ENCODE measurements at places on chromosomes 3 and 15. TPM values are rescaled to one million over a fixed set of nuclear protein-coding genes. Genes with fewer than 3 reads are reported as not detected.
A peak's percentile ranks its signal among the peaks of the same experiment; 100 is the strongest.

- peak; percentile 55 for DNase-seq
Observed at GRCh38 chr15:27541581-27541980, 557.5 kb downstream of the OCA2 start.

DNA sequence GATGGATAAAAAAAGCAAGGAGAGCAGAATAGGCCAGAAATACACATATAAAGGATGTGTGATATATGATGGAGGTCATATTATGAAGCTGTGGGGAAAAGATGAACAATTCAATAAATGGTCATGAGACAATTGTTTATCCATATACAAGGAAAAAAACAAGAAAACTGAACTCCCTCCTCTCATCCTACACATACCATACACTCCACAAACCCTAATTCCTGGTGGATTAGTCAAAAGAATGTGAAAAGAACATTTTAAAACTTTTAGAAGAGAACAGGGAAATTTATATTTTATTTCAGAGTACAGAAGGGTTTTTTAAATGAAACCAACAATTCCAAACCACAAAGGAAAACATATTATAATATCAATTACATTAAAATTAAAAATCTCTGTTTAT lies 34.5 kb upstream of the NR2E3 start:
- no peak for DNase-seq

DNA sequence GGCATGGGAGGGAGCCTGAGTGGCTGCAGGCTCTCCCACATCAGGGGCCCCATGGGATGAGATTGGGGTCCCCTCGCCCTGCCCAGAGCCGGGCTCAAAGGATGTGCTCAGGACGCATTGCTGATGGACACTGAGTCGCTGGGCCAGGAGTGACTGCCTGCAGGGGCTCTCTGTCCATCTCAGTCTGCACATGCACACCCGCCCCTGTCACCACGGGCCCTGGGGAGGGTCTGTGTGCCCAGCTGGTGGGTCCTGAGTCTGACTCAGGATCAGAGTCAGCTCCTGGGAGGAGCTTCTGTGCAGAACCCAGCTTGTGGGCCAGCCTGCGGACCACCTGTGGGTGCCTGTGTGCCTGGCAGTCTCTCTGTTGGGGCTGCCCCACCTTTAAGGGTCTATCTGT lies 18.1 kb downstream of the STAB1 start:
- no peak for DNase-seq

GRCh38 chr3:127106456-127106855 lies 86.5 kb upstream of the PRR23E start:
- no peak for DNase-seq

DNA sequence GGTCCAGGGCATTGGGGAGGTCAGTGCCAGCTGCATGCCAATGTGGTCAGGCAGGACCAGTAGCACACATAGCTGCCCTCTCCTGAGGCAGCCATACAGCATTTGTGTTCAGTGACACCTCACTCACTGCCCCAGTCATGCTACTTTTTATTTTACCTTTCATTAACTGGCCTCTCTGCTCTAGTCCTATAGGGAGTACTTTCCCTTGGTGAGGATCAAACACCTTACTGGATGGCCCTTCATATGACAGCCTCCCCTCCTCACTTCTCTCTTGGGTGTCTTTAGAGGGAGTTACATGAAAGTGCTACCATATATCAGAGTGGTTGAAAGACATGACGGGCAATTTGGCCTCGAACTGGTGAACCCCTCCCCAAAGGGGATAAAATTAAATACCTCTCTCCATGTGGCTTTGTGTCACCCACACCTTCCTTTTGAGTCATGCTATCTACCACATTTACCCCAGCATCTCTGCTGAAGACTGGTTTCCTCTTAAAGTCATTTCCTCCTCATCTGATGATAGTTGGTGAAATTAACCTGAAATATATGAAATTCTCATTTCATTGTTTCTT lies 17.6 kb downstream of the RLBP1 start:
- no peak for DNase-seq

GRCh38 chr15:74314795-74315438 lies 52.5 kb downstream of the CYP11A1 start:
- no peak for DNase-seq

DNA sequence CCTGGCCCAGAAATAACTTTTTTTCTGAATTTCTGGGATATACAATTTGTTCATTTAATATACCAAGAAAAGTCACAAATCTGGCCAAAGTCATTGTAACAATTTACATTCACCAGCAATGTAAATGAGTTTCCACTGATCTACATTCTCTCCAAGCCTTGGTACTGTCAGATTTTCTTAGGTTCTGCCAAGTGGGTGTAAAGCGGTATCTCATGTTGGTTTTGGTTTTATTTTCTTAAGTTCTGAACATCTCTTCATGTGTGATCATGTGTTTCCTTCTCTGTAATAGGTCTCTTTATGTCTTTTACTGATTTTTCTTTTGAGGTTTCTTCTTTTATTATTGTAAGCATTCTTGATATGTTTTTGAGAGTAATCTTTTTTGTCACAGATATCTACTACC lies 235.6 kb upstream of the COL8A1 start:
- no peak for DNase-seq

DNA sequence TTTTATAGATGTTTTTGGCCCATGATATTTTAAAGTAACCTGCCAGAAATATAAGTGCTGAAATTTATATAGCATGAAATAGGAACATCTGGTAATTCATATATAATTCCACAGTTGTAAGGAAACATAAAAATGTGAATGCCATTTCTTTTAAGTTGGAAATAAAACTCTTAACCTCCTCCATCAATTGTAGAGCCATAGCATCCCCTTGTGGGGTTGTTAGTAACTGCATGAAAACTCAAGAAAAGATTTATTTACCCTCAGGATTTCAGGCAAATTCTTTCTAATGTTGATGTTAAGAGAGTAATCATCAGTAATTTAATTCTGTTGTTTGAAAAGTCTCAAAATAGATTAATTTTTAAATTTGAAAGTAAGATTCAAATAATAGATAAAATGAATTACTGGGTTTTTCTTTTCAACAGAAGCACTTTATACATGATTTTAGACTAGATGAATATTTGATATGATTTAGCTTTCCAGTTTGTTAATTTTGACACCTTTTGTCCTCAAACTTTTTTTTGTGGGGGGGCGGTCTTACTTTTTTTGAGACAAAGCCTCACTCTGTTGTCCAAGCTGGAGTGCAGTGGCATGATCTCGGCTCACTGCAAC lies 74.7 kb downstream of the RASA2 start:
- peak; percentile 37 for DNase-seq

- DNase-seq = no peak
Observed at GRCh38 chr3:77186319-77186718, 146.4 kb downstream of the ROBO2 start.

DNA sequence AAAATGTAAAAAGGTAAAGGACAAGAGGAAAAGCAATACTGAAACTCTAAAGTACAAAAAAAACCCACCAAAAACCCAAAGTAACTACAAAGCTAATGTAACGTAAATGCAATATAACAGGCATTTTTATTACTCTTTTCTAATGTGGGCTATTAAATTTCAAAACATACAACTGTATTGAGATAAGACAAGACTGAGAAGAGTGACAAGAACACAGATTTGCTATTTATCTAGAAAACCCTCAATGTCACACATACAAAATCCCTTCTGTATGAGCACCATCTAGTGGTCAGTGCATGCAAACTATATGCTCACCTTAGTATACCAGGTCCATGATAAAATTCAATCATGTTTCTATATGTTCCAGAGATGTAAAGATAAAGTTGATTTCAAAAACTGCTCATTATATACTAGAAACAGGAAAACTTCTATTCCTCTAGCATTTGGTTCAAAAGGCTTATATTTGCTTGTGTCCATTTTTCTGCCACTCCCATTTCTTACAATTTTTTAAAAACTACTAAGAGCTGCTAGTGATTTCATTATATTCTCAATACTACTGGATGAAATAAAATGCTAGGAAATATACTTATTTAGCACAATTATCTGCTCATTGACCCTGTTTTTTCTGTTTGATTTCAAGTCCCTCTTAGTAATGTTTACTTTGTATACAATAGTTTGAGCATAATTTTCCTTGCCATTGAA lies 111.4 kb downstream of the DLG1 start:
- peak; percentile 14 for DNase-seq

DNA sequence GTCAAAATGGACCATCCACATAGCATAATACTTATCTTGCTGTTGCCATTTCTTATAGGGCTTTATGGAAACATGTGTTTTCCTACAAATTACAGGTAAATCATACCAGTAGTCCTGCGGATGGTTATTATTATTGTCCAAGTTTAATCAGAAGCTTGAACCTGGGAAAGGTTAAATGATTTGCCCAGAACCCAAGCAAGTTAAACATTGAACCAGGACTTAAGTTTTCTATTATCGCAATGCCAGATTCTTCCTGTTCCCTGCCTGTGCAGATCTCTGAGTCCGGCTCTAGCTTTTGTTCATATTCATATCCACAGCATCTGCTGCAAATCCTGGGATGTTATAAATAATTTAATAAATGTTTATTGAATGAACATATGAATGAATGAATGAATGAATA lies 12.5 kb downstream of the LPP start:
- no peak for DNase-seq

- DNase-seq = no peak
Observed at GRCh38 chr3:48970586-48970985, 19.5 kb upstream of the P4HTM start.

DNA sequence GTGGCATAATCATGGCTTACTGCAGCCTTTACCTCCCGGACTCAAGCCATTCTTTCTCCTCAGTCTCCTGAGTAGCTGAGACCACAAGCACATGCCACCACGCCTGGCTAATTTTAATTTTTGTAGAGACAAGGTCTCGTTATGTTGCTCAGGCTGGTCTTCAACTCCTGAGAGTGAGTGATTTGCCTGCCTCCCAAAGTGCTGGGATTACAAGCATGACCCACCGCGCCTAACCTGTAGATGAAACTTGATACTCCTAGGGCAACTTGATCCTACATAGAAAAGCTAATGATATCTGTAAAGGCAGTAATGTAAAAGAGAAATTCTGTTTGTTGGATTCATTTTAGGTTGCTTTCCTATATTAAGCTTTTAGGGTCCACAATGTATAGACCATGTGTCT lies 391.9 kb upstream of the THRB start:
- no peak for DNase-seq

- no peak for DNase-seq
Observed at GRCh38 chr3:146133441-146133840, 27.5 kb downstream of the PLOD2 start.

GRCh38 chr3:180679178-180680096 lies at the start of gene CCDC39:
TSS of gene CCDC39 (minus strand) at chr3:180679489. CDS start at chr3:180679380, 109 bp downstream.
- DNase-seq = peak; percentile 87

GRCh38 chr15:91271565-91272153 lies 171.6 kb downstream of the SV2B start:
- DNase-seq = peak; percentile 73

- no peak for DNase-seq
Observed at GRCh38 chr3:23000371-23000770, 202.8 kb upstream of the UBE2E2 start.

GRCh38 chr15:70486451-70487386 lies 276.6 kb downstream of the UACA start:
- peak; percentile 96 for DNase-seq

- peak; percentile 13 for DNase-seq
Observed at GRCh38 chr3:35537265-35537664, 102.1 kb upstream of the ARPP21 start.

DNA sequence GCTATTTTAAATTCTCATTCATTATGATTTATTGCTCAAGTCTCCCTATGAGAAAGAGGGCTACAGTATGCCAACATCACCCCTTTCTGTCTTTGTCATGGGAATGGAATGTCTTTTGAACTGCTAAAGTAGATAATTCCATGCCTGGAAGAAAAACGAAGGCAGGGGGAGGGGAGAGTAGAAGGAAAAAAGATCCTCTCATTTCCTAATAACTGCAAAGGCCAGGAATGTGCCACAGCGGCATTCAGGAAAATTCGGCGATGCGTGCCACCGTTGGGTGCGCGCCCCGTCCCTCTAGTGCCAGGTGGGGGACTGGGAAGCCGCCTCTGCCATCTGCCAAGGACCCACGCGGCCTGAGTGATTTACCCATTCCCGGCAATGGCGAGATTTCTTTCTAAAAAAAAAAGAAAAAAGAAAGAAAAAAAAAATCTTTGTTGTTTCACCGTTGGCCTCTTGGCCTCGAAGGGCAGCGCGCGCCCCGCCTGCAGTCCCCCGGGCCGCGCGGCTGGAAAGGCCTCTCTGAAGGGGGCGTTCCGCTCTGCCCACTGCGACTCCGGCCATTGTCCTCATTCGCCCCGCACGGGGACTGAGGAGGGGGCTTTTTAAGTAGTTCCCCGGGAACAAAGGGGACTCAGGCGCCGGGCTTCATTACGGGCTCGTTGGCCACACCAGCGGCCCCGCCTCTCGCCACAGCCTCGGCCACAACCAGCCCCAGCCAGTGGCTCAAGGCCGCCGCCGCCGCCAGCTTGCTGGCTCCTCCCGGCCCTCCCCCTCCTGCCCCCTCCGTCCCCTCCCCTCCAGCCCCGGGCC lies 54.5 kb downstream of the CPN2 start:
- peak; percentile 94 for DNase-seq

DNA sequence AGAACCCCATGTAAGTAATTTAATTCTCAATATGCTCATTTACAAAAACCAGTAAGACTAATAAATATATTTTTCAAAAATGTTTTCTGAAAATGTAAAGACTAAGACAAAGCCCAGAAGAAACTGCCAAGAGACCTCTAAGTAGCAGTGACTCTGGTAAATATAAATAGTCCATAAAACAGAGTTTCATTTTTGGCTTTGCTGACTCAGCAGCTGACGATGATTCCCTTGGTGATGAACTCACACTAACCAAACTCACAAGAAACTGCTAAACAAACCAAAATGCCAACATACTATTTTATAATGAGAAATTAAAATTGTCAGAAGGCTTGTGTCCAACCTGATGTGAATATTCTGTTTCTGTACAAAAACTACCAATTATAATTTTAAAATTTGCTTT lies 31.5 kb upstream of the IMPG2 start:
- DNase-seq = no peak

GRCh38 chr3:81908561-81908960 lies 147.1 kb upstream of the GBE1 start:
- DNase-seq = no peak

DNA sequence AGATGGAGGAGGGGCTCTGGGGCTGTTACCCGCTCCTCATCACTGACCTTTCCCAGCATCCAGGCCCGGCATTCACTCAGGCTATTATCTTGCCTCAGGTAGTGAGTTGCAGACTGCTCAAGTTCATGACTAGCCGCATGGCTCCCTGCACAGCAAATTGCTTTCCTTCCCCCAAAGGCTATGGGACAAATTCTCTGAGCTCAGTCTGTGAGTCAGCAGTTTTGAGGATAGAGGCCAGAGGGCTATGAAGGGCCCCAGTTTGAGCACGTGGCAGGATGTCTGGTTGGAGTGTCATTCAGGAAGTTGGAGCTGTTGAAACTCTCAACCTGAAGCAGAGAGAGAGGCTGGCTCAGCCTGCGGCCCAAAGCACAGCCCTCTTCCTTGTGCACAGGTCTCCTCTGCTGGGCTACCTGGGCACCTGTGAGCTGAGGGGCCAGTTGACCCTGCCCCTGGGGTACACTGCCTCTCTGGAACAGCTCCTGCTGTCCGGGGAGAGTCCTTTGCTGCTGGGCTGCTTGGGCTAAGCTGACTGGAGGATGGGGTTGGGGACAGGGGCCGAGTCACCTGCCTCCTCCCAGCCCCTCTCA lies 7.9 kb downstream of the FAH start:
- peak; percentile 89 for DNase-seq

The SETD5 gene
- total RNA-seq = 103 TPM

The SLC12A1 gene
- not detected for total RNA-seq

The DAZL gene
- not detected for total RNA-seq

The DYNLT2B gene
- 10.9 TPM for total RNA-seq

The EOGT gene
- 65.9 TPM for total RNA-seq

The RBMS3 gene
- 81.1 TPM for total RNA-seq

The ABTB1 gene
- total RNA-seq = 17.7 TPM

The TMED3 gene
- total RNA-seq = 154 TPM

The MAP4 gene
- total RNA-seq = 158 TPM

The EXD1 gene
- not detected for total RNA-seq

The SLC22A14 gene
- 0.29 TPM for total RNA-seq

All from osteoblast (primary cell).